ENCODE measurements at places on chromosomes 1 and 21.

DNA sequence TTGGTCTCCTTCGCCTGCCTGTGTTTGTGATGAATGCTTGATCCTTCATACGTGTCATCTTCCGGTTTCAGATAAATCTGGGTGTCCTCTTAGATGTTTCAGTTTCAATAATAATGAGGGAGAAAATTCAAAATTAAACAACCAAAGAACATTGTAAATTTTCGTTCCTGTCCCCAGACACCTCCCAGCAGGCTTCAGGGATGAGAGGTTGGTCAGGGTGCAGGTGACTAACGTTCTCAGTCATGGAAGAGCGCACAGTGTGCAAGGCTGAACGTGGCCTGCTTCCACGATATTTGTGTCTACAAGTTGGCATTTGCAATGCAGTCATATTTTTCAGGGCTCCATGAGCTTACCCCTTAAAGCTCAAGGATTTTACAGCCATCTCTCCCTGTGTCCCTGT is 147.1 kb upstream of the ARHGEF16 start:
- no peak for DNase-seq

- DNase-seq = no peak
Observed at GRCh38 chr1:213988507-213989001, 781 bp downstream of the PROX1 start.

- DNase-seq = no peak
Observed at GRCh38 chr1:94878329-94878728, 48.6 kb downstream of the CNN3 start.

- no peak for DNase-seq
Observed at GRCh38 chr1:3881193-3881480, 18.9 kb downstream of the C1orf174 start.

- no peak for DNase-seq
Observed at GRCh38 chr1:110565565-110565964, 40.6 kb downstream of the KCNA2 start.

- DNase-seq = no peak
Observed at GRCh38 chr1:230215529-230215928, 148.5 kb downstream of the GALNT2 start.

DNA sequence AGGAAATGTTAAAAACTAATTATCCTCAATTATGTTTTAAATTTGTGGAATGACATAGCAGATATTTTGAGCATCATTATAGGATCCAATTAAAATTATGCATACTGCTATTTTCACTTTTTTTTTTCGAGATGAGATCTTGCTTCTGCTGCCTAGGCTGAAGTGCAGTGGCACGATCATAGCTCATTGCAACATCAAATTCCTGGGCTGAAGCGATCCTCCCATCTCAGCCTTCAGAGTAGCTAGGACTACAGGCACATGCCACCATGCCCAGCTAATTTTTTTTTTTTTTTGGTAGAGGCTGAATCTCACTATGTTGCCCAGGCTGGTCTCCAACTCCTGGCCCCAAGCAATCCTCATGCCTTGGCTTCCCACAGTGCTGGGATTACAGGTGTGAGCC is 11.3 kb upstream of the SLC1A7 start:
- no peak for DNase-seq

- no peak for DNase-seq
Observed at GRCh38 chr1:44803312-44804095, 3.3 kb downstream of the PLK3 start.

DNA sequence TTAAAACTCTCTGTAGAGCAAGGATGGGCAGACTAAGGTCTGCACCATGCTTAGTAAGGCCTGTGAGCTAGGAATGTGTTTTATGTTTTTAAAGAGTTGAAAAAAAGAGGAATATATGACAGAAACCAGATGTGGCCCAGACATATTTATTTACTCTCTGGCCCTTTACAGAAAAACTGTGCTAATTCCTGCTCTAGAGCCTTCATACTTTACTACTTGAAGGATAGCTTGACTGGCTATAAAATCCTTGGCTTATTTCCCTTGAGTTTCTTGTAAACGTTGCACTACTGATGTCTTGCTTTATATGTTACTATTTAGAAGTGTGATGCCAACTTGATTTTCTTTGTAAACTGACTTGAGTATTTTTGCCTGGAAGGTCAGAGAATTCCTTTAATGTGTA is 33.5 kb downstream of the CTBS start:
- no peak for DNase-seq

DNA sequence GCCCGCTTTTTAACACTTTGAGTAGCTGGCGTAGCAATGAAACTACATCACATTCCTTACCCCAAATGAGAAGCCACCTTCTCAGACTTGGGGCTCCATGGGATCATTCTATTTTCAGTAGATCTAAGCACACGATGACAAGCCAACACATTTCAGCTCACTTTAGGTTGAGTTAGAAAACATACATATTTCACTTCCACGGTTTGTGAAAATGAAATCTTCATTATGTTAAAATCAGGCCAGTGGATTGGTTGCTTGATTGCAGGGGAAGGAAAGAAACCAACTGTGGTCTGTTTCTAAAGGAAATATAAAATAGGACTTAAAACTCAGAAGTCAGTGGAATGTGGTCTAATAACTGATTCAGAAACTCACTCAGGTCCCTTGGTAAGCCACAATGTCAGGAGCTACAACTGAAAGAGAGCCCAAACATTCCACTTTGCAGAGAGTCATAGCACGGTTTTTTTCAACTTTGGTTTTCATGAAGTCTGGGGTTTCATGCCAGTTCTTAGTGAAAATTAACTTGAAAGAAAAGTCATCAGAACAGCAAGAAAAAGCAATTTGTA is 82.3 kb upstream of the TIAM1 start:
- peak; percentile 17 for DNase-seq

GRCh38 chr1:170461762-170462384 is 70.1 kb upstream of the GORAB start:
- no peak for DNase-seq
